Right lung (tissue), 10 donors: ENCODE measurements at places on chromosomes 13 and 19.

GRCh38 chr13:49082653-49083536 lies 107.2 kb downstream of the FNDC3A start:
- DNase-seq = no peak

- DNase-seq = no peak
These were observed 36.7 kb upstream of the PCDH8 start for GRCh38 chr13:52885141-52885540.

GRCh38 chr19:50693064-50693975 lies 26.3 kb downstream of the SHANK1 start:
- DNase-seq = no peak

DNA sequence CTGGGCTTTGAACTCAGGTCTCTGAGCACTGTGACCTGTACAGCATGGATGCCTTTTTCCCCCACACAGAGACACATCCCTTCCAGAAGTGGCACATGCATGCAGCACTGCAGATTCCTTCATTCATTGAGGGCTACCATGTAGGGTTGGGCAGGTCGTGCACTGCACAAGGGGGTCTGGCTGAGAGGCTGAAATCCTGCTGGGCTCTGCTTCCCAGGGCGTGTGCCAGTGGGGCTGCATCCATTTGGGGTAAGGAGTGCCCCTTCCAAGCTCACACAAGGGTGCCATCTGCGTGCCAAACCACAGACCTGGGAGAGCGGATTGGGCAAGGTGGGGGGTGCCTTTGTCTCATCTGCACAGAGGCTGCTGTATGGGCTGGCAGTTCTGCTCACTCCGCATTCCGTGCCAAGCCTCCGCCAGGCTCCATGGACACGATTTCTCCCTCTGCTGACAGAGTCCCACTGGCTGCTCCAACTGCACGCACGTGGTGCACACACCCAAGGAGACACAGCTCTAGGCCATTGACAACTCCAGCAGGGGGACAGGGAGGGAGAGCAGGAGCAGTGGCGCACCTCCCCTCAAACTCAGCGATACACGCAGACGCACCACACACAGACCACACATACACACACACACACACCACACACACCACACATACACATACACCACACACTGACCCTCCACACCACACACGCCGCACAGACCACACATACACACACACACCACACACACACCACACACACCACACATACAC lies 4.5 kb upstream of the SHISA7 start:
- no peak for DNase-seq

DNA sequence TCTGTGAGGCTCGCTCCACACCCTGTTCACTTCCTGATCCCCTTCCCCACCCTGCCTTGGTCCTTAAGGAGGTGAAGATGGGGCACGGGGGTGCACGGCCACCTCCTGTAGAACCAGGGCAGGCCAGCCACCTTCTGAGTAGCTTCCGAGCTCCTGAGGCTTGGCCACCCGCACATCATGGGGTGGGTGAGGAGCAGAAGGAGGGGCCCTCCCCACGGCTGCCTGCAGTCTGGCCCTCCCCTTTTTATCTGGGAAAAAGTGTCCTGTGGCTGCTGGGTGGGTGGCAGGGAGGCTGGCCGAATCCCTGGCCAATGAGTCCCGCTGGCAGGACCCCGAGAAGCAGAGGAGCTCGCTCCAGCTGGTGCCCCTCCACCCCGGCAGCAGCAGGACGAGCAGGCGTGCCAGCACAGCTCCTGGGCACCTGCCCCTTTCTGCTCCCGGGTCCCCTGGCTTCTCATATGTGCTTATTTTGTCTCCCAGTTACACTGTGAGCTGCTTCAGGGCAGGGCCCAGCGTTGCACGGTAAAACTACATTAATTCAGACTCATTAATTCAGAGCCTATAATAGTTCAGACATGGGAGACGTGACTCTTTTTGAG lies 135.0 kb downstream of the KDM4B start:
- no peak for DNase-seq

DNA sequence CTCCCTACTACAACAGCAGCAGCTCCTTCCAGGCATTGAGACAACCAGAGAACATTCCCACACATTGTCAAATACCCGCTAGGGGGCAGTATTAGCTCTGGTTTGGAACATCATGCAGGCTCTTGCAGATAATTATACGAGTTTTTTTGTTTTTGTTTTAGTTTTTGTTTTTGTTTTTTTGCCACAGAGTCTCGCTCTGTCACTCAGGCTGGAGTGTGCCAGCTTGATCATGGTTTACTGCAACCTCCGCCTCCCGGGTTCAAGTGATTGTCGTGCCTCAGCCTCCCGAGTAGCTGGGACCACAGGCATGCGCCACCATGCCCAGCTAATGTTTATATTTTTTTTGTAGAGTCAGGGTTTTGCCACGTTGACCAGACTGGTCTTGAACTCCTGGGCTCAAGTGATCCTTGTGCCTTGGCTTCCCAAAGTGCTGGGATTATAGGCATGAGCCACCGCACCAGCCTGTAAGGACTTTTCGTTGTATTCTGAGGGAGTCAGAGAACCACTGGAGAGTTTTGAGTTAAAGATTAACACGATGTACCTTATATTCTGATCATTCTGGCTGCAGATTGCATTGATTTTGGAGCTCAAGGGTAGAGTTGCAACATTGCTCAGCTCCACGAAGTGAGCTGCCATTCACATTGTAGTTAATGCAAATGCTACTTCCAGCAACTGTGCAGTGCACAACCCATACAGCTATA lies 41.7 kb upstream of the CEACAM20 start:
- DNase-seq = peak; percentile 71

DNA sequence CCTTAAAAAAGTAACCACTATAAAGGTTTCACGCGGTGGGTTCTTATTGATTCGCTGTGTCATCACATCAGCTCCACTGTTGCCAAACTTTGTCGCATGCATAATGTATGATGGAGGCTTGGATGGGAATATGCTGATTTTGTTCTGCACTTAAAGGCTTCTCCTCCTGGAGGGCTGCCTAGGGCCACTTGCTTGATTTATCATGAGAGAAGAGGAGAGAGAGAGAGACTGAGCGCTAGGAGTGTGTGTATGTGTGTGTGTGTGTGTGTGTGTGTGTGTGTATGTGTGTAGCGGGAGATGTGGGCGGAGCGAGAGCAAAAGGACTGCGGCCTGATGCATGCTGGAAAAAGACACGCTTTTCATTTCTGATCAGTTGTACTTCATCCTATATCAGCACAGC lies 30.6 kb downstream of the FGF9 start:
- no peak for DNase-seq

- no peak for DNase-seq
These were observed 1.5 kb downstream of the GAS6 start for GRCh38 chr13:113862191-113862930.

- no peak for DNase-seq
These were observed 102.6 kb upstream of the SERP2 start for GRCh38 chr13:44271031-44271455.

DNA sequence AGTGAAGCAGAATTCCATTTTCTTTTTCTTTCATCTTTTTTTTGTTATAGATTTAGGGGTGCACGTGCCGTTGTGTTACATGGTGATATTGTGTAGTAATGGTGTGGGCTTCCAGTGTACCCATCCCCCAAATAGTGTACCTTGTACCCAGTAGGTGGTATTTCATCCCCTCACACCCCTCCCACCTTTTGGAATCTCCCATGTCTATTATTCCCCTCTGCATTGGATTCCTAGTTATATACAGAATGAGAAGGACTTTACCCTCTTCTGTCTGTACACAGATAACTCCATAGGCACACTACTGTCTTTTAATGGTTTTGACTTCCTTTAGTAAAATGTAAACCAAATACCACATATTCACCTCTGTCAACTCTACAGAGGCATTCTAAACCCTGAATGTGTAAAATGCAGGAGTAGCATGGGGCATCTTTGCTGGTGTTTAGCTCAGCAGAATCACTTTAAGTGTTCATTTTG lies 28.0 kb downstream of the FRY start:
- no peak for DNase-seq

DNA sequence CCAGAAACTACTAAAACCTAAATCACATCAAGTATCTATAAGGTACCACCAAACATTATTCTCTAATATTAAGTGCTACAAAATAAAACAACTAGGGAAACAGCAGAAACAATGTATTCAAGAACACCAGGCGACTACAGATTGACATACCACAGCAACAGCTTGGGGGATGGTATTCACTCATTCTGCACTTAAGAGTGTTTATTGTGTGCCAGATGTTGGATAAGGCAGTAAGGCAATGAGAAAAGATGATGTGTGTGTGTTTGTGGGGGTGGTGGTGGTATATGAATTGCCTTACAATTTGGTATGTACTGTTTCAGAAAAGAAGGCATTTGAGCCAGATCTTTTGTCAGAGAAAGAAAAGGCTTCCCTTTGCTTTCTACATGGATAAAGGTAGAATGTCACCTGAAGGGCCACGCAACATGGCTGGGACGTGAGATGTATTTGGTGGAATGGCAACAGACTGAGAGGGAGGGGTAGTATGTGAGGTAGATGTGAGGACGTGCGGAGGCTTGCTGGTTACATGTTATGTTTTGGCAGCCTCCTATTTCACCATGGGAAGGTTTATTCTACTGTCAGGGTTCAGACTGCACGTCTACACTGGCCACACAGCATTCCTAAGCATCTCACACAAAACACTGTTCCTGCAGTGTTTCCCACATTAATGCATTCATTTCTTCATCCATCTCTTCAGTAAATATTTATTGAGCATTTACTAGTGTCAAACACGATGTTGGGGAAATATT lies 300.7 kb downstream of the KLF12 start:
- DNase-seq = no peak

- DNase-seq = no peak
These were observed 572.0 kb downstream of the IRS2 start for GRCh38 chr13:109214393-109214792.

GRCh38 chr13:46134961-46135522 lies 30.2 kb upstream of the CPB2 start:
- peak; percentile 51 for DNase-seq
